Stimulated activated CD4-positive, alpha-beta T cell treated with anti-CD3 and anti-CD28 coated beads, Interleukin-12 subunit alpha, Interleukin-12 subunit beta, amount 100 ng/mL, for 24 hours (primary cell): ENCODE measurements at places on chromosomes 3 and 15.

DNA sequence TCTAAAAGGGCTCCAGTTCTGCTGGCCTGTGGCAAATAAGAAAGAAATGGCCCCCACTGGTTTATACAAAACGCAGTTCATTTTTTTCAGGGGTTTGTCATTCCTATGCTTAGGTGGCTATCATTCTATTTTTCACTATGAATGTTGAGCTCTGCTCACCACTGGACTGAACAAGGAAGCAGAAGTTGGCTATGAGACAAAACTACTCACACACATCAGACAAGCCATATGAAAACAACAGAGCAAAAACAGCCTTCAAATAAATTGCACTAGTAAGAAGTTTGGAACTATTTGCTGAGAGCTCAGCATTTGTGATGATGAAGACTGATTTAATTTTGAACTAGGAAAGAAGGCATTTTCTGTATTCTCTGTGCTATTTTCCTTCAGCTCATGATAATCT is 328.5 kb downstream of the MECOM start:
- no peak for DNase-seq

GRCh38 chr15:74386496-74387140 is 19.2 kb upstream of the CYP11A1 start:
- no peak for DNase-seq

- no peak for DNase-seq
These were observed 108.3 kb downstream of the TFDP2 start for GRCh38 chr3:142040941-142041491.

- no peak for DNase-seq
These were observed 768.7 kb downstream of the TBL1XR1 start for GRCh38 chr3:176428552-176428951.

- no peak for DNase-seq
These were observed 14.0 kb downstream of the ITPR1 start for GRCh38 chr3:4507024-4507596.

GRCh38 chr15:57387564-57388076 is 11.3 kb downstream of the CGNL1 start:
- no peak for DNase-seq

DNA sequence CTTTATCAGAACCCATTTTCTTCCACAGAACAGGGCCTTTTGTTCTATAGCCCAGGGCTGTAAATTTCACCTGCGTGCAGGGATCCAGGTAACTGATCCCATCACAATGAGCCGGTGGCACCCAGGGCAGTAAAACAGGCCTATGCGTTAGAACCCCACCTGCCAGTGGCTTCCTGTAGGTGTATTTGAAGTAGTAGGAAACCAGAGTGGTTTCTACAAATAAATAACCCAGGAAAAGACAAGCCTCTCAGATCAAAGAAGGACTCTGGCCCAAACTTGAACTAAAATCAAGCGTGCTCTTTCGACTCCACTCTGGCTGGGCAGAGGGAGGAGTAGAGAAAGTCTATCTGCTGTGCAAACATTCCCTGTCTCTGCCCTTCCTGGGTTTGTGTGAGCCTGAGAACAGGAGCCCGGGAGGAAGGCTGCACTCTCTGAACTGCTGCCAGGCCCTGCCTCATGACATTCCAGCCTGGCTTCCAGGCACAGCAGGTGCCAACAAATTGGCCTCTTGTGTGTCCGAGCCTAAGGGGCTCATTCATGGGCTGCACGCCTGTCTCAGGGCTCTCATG is 77.7 kb downstream of the CEMIP start:
- DNase-seq, result no peak

GRCh38 chr3:74106925-74107324 is 482.2 kb upstream of the PDZRN3 start:
- no peak for DNase-seq

DNA sequence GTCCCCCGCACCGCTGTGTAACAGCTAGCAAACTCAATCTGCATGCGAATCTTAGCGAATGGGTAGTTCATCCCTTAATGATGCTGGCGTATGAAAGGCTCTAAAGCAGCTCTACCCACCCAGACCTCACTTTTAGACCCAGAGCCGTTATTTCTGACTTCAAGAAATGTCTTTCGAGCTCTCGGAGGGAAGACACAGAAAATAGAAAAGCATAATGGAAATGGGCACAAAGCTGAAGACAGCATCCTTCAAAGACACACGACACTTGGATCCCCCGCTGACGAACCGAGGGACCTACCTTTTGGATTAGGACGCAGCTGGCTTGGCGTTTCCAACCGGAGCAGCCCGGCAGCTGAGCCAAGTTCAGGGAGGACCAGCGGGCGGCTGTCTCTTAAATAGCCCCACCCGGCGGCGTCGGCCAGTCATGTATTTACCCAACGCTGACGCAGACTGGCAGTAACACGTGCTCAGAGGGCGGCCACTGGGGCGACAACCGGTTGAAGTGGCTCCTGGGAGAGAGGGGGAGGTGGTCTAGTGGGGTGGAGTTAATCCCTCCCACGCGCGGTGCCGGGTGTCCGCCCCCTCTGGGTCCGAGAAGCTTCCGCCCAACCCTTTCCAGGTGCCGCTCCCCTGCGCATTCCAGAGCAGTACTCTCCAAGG is 1.5 kb downstream of the CCK start:
- DNase-seq, result peak; percentile 7

- no peak for DNase-seq
These were observed 1.1 kb upstream of the SPATA12 start for GRCh38 chr3:57059411-57059810.

- DNase-seq, result no peak
These were observed 537.7 kb upstream of the ZNF385D start for GRCh38 chr3:22288756-22289155.

- DNase-seq, result no peak
These were observed 46.0 kb downstream of the ANP32A start for GRCh38 chr15:68774521-68775235.

- no peak for DNase-seq
These were observed 66.2 kb upstream of the ONECUT1 start for GRCh38 chr15:52856286-52856685.

GRCh38 chr3:124829178-124829818 is 57.9 kb downstream of the ITGB5 start:
- DNase-seq, result no peak

- DNase-seq, result no peak
These were observed 42.6 kb downstream of the MGLL start for GRCh38 chr3:127779747-127780146.

- no peak for DNase-seq
These were observed 126.8 kb upstream of the CTDSPL start for GRCh38 chr3:37734886-37735285.

DNA sequence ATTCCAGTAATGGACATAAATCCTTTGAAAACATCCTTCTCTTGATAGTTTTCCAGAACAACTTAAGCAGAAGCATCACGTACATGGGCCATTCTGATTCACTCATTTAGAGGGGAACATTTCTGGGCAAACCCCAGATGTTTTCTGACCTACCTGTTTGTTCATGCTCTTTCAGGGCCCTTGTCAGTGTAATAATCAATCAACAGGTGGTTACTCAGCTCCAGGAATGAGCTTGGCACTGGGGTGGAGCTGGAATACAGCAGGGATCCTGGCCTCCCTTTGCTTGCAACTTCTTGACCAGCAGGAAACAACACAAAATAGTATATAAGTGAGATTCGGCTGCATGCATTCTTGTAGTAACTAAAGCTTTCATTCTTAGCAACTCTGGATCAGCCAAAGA is 9.2 kb upstream of the UBE2E1 start:
- DNase-seq, result no peak

- DNase-seq, result no peak
These were observed 448.1 kb upstream of the WNT5A start for GRCh38 chr3:55935241-55935640.

DNA sequence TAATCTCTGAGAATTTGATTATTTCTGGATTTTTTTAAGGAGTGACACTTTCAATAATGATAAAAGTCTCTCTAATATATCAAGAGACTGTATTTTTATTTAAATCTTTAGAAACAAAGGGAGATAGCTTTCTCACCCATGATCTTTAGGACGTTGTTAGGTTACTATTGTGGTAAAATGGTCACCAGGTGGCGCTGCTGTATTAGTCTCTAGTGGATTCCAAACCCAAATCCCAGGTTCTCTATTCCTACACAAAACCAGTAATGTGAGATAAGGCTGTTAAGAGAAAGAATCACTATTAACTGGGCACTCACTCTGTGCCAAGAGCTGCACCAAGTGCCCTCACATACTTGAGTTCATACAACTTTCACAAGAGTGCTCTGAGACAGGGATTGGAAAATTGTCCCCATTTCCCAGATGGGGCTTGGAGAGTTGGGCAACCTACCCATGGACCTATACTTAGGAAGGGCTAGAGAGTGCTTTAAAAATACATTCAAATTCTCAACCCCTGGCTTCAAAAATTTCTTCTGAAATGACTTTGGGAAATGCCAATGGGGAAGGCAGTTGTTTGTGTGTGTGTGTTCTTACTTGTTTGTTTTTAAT is 593.4 kb upstream of the TGFBR2 start:
- peak; percentile 10 for DNase-seq

GRCh38 chr3:94011233-94011711 is 17.1 kb downstream of the STX19 start:
- no peak for DNase-seq

DNA sequence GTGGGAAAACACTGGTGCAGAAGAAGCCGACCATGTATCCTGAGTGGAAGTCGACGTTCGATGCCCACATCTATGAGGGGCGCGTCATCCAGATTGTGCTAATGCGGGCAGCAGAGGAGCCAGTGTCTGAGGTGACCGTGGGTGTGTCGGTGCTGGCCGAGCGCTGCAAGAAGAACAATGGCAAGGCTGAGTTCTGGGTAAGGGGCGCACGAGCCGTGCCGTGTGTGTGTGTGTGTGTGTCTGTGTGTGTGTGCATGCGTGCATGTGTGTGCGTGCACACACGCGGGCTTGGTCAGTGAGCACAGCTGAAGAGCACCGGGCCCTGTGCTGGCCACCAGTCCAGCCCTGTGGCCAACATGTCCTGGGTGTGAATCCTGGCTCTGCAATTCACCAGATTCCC is 18.6 kb downstream of the PRKCD start:
- DNase-seq, result no peak

GRCh38 chr15:51904421-51904820 is 67.2 kb downstream of the LEO1 start:
- no peak for DNase-seq
